GM12864 (cell line): ENCODE measurements at places on chromosomes 1 and 21.

- no peak for DNase-seq
Measured at GRCh38 chr1:27523337-27524020, 33.5 kb upstream of the WASF2 start.

DNA sequence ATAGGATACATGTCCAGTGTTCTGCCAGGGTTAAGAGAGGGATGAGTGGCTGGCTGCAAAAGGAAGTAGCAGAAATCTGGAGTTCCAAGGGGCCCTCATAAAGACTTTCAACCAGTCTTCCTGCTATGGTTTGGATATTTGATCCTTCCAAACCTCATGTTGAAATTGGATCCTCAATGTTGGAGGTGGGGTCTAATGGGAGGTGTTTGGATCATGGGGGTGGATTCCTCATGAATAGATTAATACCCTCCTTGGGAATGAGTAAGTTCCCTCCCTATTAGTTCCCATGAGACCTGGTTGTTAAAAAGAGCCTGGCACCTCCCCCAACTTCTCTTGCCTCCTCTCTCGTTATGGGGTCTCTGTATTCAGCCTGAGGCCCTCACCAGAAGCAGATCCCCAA is 10.1 kb upstream of the GNG12 start:
- no peak for DNase-seq

- no peak for DNase-seq
Measured at GRCh38 chr1:109304226-109304920, 2.4 kb downstream of the MYBPHL start.

DNA sequence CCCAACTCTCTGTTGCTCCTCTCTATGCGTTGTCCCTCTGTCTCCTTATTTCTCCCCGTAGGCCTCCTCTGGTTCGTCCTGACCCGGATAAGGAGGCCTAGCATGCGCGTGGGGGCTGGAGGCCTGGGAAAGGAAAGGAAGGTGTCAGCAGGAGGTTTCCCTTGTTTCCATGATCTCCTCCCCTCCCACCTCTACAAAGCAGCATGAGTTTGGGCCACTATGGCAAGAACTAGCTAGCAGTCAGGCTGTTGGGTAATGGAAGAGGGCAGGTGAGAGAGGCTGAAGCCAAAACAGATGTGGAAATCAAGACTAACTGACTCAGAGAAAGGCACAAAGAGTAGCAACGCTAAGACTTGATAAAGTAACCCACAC is 687 bp upstream of the SEMA6C start:
- DNase-seq = no peak

GRCh38 chr1:21012937-21013336 is 163.8 kb downstream of the EIF4G3 start:
- no peak for DNase-seq
